ENCODE measurements at places on chromosomes 6 and 20.

DNA sequence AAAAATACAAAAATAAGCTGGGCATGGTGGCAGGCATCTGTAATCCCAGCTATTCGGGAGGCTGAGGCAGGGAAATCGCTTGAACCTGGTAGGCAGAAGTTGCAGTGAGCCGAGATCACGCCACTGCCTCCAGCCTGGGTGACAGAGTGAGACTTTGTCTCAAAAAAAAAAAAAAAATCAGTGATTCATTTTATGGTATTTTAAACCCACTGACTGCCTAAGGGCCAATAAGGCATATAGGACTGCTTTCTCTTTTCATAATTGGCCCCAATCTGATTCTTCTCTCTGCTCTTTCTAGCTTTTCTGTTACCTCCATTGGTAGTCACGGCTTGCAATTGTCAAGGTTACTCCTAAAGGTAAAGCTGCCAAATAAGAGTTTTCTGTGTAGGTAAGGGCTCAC is 60.2 kb upstream of the ADGRF1 start:
- DNase-seq = no peak
- no peak overlapping the region for H3K4me3 ChIP-seq
- H3K36me3 ChIP-seq = no peaks in the 10 kb centered on the region
- H3K4me1 ChIP-seq = no peaks in the 10 kb centered on the region
- no peaks in the 10 kb centered on the region for H3K27me3 ChIP-seq
- H3K27ac ChIP-seq = no peak overlapping the region

GRCh38 chr20:18003897-18004296 is 35.1 kb downstream of the MGME1 start:
- no peaks in the 10 kb centered on the region for H3K27me3 ChIP-seq
- H3K27ac ChIP-seq = no peak overlapping the region
- H3K36me3 ChIP-seq = no peaks in the 10 kb centered on the region
- no peak overlapping the region for H3K4me3 ChIP-seq

DNA sequence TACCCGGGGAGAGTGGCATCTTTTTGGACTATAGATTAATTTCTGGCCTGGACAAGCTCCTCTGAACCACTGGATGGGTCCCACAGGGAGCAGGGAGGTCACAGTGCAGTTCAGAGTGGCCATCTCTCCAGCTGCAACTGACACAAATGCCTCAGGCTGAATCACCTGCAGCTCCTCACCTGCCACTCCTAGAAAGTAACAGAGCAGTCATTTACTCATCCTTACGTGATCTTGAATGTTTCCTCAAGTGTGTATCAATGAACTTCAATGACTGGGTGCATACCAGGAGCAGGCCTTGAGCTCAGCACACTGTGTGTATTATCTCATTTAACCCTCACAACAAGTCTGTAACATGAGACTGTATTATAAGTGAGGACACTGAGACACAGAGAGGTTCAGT is 40.0 kb upstream of the SIRPG start:
- DNase-seq = no peak
- no peaks in the 10 kb centered on the region for H3K36me3 ChIP-seq
- H3K4me3 ChIP-seq = no peak overlapping the region
- H3K27me3 ChIP-seq = no peaks in the 10 kb centered on the region

GRCh38 chr6:125807293-125807692 is 16.5 kb downstream of the NCOA7 start:
- H3K4me1 ChIP-seq = peaks cover 6% of the 10 kb centered on the region
- no peaks in the 10 kb centered on the region for H3K36me3 ChIP-seq
- no peak overlapping the region for H3K27ac ChIP-seq
- no peaks in the 10 kb centered on the region for H3K27me3 ChIP-seq

DNA sequence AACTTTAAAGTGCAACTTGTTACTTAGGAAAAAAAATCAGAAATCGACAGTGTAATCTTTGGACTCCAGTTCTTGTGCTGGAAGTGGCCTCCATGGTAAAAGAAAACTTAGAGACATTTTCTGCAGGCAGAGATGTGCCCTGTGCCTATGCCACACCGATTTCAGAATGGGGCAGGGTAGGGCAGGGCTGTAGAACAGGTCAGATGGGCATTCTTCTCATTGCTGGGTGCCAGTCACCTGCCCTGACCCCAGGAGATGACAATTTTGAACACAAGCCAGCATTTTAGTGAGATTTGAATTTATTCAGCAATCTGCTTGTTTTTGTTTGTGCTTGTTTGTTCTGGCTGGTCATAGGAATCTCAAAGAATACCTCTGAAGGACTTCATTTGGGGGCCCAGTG is 63.3 kb downstream of the SASH1 start:
- no peak overlapping the region for H3K27ac ChIP-seq
- no peaks in the 10 kb centered on the region for H3K4me1 ChIP-seq
- DNase-seq = no peak
- no peak overlapping the region for H3K4me3 ChIP-seq

- H3K27me3 ChIP-seq = no peaks in the 10 kb centered on the region
- H3K36me3 ChIP-seq = no peaks in the 10 kb centered on the region
- H3K4me3 ChIP-seq = no peak overlapping the region
Observed at GRCh38 chr20:11431621-11432020, 486.1 kb upstream of the BTBD3 start.

DNA sequence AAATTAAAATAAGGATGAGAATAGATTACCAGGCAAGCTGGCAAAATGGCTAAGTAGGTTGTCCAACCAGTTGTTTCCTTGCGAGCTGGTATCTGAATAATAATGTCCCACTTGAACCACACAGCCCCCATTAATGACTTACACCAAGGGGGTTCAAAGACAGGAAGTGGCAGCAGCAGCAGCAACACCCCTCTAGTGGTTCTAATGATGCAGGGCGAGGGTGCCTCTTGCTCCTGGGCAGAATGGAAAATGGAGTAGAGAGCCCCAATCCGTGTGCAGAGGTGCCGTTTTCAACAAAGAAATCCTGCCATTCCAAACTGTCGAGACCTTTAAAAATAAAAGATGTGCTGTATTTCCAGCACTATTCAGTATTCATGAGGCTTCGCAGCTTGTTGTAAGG is 218.1 kb downstream of the TSHZ2 start:
- H3K36me3 ChIP-seq = no peaks in the 10 kb centered on the region
- H3K27ac ChIP-seq = no peak overlapping the region
- no peaks in the 10 kb centered on the region for H3K4me1 ChIP-seq
- no peak overlapping the region for H3K4me3 ChIP-seq

Data from T-cell (primary cell).